ENCODE measurements at places on chromosomes 1 and 21.

- no peak for DNase-seq
Observed at GRCh38 chr1:114109981-114110380, 43.7 kb downstream of the SYT6 start.

- no peak for DNase-seq
Observed at GRCh38 chr1:202588503-202589189, 121.6 kb downstream of the SYT2 start.

GRCh38 chr1:93908394-93909145 is 660 bp downstream of the GCLM start:
- peak; percentile 21 for DNase-seq

DNA sequence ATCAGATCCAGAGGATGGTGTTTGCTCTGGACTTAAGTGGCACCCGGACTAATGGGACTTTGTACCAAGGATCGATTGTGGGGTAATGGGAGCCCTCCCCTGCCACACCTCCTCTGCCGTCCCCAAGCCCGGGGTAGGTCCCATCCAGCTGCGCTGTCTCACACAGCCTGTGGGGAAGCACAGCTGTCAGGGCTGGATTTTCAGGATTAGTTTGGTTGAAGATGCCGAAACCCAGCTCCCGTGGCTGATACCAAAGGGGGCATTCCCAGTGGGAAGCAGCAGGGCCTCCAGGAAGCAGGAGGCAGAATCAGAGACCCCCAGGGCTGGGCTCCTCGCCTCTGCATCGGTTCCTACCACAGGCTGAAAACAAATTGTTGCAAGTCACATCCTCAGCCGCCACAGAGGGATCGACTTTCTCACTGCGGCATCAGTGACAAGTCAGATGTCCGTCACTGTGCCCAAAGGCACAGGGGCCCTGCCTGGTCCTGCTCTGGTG is 59.7 kb downstream of the MATN1 start:
- DNase-seq: no peak

GRCh38 chr1:96076589-96076988 is 645.0 kb upstream of the PTBP2 start:
- no peak for DNase-seq

DNA sequence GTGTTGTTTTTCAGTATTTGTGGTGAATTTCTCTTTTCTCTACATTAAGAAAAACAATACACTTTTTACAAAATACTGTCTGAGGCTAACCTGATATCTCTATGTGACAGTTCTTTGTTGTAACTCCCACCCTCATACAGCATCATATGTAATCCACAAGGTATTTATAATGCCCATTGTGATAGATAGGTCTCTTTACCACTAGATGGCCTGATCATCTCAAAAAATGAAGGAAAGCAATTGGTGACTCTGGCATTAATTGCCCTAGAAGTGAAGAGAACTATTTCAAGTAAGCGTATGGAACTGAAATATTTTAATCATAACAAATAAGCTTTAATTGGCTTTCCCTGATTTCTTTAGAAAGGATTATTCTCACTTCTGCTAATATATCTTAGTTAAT is 36.2 kb upstream of the HFM1 start:
- DNase-seq: no peak

DNA sequence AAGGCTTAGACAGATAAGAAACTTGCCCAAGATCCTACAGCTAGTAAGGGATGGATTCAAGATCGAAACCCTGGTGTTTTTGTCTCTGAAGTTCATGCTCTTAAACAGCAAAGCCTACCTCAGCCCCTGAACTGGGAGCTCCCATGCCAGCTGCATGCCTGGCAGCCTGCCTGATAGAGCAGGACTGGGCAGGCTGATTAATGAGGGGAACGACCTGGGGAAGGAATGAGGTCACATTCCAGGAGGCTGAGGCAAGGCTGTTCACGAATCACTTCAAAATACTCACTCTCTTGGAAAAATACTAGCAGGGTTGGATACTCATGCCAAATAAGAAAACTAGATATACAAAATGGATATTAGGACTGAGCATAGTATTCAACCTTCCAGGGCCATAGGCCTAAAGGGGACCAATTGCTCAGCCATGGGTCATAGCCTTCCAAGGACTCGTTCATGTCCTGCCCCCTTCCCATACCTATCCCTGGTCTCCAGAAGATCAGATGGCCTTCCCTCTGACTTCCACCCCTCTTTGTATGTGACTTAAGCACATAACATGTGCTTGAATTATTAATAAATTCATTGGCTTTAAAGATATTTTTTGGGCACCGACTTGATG is 15.6 kb upstream of the TACSTD2 start:
- DNase-seq: no peak

GRCh38 chr1:187244623-187245022 is 415.9 kb downstream of the PLA2G4A start:
- DNase-seq: no peak

- DNase-seq: no peak
Observed at GRCh38 chr1:154925335-154926170, 11.0 kb downstream of the PMVK start.

DNA sequence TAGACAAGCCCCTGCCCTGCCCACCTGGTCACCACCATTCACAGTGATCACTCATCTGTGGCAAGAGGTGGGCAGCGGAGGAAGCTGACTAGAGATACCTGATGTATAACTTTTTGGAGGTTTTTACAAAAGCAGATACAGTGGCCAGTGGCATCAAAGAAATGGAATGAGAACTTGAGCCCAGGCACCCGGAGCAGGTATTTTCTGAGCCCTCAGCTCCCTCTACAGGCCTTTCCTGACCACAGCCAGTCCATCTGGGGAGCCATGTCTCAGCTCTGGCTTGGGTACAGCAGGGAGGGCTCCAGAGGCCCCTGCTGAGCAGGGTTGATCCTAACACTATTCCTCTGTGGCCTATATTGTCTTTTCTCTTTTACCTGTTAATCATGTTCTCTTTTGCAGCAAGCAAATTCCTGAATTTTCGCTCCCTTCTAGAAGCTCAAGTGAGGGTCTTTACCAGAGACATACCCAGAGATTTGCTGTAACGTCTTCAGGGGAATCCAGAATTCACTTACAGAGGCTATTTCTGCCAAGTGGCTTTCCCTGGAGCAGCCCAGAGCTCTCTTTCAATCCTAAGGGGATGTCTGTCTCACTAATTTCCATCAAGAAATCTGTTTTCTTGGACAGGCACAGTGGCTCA is 27.3 kb downstream of the GPR157 start:
- no peak for DNase-seq

GRCh38 chr1:183995322-183996039 is 42.0 kb downstream of the COLGALT2 start:
- DNase-seq: no peak

GRCh38 chr1:207628776-207629175 is 16.2 kb upstream of the CR1L start:
- DNase-seq: no peak

DNA sequence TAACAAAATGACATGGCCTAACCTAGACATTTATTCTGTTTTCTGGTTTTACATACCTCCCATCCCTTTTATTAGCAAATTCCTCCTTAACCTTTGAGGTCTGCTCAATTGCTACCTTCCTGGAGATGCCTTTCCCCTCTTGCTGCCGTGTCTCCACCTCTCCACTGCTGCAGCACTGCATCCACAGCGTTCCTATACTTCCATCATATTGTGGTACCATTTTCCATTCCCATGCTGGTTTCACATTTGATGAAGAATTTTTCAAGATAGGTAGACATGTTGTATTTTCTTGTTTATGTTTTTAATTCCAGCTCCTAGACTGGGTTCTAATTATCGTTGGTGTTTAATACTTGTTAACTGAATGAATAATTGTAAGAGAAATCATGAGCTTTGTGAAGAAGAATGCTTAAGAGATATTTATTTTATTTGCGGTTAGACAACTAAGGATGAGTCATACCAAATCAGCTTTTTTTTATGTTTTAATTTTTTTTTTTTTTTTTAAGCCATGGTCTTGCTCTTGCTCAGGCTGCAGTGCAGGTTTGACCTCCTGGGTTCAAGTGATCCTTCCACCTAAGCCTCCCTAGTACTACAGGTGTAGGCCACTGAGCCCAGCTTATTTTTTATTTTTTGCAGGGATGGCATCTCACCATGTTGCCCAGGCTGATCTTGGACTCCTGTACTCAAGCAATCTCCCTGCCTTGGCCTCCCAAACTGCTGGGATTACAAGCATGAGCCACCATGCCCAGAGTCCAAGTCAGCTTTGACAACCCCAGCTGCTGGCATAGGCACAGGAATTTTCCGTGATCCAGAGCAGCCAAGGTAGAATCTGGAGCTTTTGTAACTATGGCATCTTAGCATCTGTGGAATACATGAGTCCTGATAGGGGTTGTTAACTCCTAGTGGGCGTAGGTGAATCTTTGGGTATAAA is 44.0 kb downstream of the ATP6V1G3 start:
- no peak for DNase-seq

DNA sequence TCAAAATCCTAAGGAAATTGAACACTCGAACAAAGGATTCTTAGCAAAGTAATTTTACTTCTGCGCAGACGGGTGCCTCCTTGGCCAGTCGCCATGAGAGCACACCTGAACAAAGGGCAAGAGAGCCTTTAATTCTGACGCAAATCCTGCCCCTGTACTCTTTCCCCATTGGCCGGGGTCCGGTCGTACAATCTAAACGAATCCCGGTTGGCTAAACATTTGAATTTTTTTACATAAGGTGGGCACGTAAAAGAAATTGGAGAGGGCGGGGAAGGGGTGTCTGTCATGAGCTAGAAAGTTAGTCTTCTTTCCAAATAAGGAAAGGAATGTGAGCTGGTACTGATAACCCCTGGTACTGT is 8.2 kb upstream of the IL22RA1 start:
- DNase-seq: no peak

DNA sequence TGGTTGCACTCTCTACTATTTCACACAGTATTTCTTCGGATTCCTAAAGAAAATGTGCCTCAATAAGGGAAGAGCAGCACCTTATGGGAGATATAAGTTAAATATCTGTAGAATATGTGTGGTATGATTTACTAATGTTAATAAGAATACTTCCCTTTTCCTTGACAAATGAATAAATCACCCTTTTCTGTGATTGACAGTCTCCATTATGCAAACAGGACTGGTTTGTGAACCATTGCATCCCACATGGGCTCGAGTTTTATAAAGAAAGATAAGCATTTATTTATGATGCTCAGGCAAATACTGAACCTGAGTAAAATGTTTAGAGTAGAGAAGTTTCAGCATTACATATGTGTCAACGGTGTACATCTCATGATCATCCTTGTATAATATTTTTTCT is 587.7 kb upstream of the BRINP3 start:
- DNase-seq: no peak

GRCh38 chr1:228374711-228375577 is 31.7 kb downstream of the TRIM11 start:
- no peak for DNase-seq

DNA sequence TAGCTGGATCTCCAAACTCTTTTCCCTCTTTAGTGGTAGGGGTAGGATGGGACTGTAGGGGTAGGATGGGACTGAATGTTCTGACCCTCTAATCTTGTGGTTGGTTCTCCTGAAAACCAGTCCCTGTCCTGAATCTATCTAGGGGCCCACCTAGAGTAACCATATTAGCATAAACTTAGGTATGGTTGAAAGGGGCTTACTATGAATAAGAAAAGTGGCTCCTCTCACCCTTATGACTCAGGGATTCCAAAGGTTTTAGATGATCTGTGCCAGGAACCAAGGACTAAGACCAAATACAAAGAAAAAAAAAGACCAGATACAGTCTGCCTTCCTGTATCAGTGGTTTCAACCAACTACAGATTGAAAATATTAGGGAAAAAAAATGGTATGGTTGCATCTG is 28.9 kb downstream of the RNF2 start:
- no peak for DNase-seq

DNA sequence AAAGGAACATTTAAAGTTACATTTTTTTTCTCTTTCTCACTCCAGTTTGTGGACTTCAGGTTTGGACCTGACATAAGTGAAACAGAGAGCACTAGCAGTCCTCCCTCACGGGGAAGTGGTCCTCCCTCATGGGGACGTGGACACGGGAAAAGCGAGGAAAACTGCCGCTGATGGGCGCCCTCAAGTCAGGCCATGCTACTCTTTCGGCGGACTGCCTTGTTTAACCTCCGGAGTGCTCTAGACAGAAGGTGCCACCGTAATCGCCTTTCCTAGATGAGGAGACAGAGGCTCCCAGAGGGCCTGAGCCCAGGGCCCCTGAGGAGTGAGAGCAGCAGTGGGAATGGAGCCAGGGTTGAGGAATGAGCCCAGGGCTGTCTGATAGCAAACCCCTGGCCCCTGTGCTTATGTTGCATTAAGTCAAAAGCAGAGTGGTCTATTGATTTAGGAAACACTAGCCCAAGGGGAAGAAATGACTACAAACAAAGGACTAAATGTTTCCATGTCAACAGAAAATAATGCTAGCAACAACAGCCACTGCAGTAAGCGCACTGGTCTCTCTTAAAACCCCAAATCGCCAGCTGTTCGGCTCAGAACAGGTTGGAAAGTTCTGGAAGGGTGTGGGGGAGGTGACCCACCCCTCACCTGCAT is 84.1 kb downstream of the DMRTB1 start:
- DNase-seq: no peak

- DNase-seq: no peak
Observed at GRCh38 chr21:29080454-29080941, 7.0 kb upstream of the CCT8 start.

- DNase-seq: no peak
Observed at GRCh38 chr1:33563699-33564098, 91.3 kb downstream of the ZSCAN20 start.

DNA sequence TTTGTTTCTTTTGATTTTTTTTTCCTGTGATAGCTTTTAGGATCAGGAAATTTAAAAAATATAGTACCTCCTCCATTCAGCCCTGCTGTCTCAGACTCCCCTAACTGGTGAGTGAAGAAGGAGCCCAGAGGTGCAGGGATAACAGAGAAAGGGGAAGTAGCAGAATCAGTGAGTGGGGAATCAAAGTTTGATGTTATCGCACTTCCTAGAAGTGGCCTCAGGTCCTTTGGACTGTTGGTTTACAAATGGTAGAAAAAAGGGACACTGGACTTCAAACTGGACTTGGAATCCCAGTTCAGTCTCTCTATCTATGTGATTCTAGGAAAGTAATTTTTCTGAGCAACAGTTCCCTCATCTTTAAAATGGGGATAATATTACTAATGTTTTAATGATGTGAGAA is 99.5 kb downstream of the FGGY start:
- no peak for DNase-seq

DNA sequence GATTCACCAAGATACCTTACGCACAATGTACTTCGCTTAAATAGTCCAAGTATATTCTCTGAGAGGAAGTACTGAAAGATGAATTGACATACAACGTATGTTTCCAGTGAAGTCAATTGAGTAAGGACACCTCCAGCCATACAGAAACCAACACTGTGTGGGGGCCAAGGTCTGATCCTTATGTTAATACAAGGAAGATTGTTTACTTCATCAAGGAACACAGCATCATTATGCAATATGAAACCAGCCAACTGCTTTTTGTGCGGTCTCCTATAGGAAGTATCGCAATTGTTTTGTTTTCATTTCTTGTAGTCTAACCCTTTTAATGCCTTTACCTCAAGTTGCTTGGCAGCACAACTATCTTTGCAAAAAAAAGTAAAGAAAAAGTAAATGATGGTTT is 28.2 kb upstream of the TEKT2 start:
- DNase-seq: no peak

- DNase-seq: no peak
Observed at GRCh38 chr1:248372394-248372793, 3.2 kb upstream of the OR2T6 start.

- DNase-seq: no peak
Observed at GRCh38 chr21:35284199-35284598, 235.1 kb upstream of the RUNX1 start.

- no peak for DNase-seq
Observed at GRCh38 chr1:100036718-100037655, 67.2 kb downstream of the SLC35A3 start.

All from stimulated activated CD4-positive, alpha-beta T cell treated with anti-CD3 and anti-CD28 coated beads, Interleukin-1b, Interleukin-23, amount 100 ng/mL, for 4 hours (primary cell).